ENCODE measurements at places on chromosomes 3 and 15.

GRCh38 chr3:86793786-86794185 lies 197.2 kb downstream of the VGLL3 start:
- DNase-seq, result peak; percentile 98

DNA sequence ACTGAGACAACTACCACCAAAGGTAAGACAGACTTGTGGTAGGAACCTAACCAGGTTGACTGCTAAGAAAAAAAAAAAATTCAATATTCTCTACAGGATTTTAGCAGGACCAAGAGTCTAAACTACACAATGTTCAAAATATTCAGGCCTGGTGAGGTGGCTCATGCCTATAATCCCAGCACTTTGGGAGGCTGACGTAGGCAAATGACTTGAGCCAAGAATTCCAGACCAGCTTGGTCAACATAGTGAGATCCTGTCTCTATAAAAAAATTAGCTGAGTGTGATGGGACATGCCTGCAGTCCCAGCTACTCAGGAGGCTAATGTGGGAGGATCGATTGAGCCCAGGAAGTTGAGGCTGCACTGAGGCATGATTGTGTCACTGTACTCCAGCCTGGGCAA lies 341.6 kb upstream of the WNT5A start:
- DNase-seq, result peak; percentile 2

DNA sequence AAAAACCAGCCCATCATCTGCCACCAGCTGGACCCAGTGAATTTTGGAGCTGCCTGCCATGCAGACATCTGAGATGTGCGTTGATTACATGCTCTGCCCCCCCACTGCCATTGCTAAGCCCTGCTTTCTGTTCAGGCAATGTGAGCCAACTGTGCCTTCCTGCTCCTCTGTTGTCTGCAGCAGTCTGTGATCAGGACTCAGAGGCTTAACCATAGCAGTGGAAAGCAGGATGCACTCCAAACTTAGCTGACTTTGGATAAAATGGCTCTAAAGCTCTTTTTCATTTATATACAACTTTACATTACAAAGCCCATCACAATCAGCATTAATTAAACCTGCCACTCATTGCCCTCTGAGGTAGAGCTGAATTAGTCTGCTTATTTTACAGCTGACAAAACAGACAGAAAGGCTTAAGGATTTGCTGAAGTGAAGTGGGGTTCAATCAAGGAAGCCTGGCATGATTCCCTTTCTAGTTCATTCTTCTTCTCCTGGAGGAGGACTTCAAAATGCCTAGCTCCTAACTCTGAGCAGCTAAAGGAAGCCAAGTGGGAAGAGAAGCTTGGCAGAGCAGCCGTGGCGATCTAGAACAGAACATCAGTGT lies 15.7 kb upstream of the RPS27L start:
- no peak for DNase-seq

GRCh38 chr3:55164876-55165275 lies 237.0 kb upstream of the LRTM1 start:
- DNase-seq, result peak; percentile 85

DNA sequence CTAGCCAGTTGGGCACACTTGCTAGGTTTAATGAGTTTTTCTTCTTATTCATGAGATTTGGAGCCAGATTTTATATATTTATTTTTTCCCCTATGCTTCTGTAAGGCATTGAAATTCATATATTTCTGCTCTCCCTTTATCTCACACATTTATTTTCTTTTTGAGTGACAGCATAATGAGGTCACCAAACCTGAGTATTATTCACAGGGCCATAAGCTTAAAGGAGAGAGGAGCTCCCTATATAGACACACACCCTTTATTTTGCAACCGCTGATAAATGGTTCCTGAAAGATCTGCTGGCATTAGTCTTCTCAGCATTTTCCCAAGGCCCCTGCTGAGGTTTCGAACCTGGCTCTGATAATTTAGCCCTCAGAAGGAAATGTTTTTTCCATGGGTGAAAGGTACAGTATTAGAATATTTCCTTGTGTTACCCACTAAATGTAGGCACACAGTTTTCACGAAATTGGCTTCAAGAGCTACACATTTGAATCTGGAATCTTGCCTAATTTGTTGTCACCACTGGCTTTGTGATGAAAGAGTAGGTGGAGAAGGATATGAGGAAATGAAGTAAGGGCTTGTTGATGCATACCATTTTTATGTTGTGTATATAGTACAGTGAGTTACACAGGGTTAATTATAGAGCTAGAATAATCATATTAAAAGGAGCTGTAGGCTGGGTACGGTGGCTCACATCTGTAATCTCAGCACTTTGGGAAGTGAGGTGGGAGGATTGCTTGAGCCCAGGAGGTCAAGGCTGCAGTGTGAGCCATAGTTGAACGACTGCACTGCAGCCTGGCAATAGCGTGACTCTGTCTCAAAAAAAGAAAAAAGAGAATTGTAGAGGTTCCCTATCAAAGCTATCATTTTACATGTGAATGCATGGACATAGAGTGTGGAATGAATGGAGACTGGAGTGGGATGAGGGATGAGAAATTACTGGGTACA lies 6.5 kb downstream of the KLHL18 start:
- no peak for DNase-seq

DNA sequence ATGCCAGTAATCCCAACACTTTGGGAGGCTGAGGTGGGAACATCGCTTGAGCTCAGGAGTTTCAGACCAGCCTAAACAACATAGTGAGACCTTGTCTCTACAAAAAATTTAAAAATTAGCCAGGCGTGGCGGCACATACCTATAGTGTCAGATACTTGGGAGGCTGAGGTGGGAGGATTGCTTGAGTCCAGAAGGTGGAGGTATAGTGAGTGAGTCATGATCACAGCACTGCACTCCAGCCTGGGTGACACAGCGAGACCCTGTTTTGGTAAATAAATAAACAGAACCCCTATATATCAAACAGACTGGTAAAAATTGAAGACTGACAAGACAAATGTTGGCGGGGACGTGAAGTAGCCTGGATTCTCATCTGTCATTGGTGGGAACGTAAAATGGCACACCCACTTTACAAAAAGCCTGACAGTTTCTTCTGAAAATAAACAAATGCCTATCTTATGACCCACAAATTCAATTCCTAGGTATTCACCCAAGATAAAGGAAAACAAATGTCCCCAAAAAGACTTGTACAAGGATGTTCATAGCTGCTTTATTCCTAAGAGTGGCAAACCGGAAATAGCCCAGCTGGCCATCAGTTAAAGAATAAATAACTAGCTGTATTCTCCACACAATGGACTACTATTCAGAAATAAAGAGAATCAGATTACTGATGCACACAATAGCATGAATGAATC lies 47.0 kb upstream of the GK5 start:
- no peak for DNase-seq

DNA sequence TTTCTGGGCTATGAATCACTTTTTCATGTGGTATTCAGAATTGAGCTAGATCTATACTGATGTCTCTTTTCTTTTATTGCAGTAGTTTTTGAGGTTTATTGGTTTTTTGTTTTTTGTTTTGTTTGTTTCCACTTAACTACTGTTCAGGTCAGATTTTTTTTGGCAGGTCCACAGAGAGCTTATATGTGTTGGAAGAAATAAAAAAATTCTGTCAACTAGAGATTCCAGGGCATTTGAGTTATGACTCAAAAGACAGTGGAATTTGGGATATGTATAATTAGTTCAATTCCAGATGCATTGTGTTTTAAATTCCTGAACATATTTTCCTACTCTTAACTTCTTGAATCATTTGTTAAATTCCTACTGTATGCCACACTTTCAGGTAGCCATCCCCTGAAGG lies 727.2 kb downstream of the SI start:
- DNase-seq, result peak; percentile 21

DNA sequence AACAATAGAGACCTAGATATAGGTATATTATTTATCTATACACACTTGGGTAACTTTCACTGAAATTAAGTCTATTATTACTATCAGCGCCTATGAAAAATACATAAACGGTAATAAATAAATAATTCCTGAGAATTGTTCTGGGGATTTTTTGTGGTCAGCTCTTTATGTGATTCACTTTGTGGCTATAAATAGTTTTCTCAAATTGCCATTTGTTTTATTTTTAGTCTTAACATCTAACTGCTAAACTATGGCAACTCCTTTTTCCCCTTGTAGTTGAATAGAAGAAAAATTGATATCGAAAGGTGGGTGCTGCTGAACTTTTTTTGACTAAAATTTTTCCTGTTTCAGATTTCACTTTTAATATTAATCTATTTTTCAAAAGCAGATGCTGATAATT lies 189.0 kb downstream of the VGLL3 start:
- DNase-seq, result peak; percentile 67

- no peak for DNase-seq
Observed at GRCh38 chr3:174247687-174248152, 611.4 kb upstream of the NAALADL2 start.

GRCh38 chr3:11306817-11307589 lies 34.8 kb downstream of the ATG7 start:
- DNase-seq, result no peak

GRCh38 chr15:28952666-28953491 lies 67.1 kb downstream of the APBA2 start:
- no peak for DNase-seq

DNA sequence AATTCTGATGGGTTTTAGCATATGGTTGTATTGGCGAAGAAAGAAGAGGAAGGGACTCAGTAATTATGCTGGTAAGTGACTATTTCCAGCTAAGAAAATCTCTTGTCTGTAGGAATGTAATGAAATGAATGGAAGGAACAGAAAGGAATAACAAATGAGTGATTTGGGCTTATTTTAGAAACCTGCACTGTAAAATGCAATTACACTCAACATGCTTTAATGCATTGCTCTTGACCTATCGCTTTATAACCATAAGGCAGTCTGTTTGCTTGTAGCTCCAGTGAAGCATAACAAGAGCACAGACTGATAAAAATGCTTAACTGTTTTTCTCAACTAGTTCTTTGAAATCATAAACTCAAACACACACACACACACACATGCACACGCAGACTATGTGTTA lies 549.0 kb downstream of the ROBO2 start:
- no peak for DNase-seq

GRCh38 chr15:84987949-84988624 lies 6.4 kb downstream of the PDE8A start:
- DNase-seq, result no peak

- DNase-seq, result no peak
Observed at GRCh38 chr15:51186891-51187290, 92.2 kb upstream of the TNFAIP8L3 start.

- no peak for DNase-seq
Observed at GRCh38 chr15:33293713-33294334, 16.9 kb upstream of the RYR3 start.

DNA sequence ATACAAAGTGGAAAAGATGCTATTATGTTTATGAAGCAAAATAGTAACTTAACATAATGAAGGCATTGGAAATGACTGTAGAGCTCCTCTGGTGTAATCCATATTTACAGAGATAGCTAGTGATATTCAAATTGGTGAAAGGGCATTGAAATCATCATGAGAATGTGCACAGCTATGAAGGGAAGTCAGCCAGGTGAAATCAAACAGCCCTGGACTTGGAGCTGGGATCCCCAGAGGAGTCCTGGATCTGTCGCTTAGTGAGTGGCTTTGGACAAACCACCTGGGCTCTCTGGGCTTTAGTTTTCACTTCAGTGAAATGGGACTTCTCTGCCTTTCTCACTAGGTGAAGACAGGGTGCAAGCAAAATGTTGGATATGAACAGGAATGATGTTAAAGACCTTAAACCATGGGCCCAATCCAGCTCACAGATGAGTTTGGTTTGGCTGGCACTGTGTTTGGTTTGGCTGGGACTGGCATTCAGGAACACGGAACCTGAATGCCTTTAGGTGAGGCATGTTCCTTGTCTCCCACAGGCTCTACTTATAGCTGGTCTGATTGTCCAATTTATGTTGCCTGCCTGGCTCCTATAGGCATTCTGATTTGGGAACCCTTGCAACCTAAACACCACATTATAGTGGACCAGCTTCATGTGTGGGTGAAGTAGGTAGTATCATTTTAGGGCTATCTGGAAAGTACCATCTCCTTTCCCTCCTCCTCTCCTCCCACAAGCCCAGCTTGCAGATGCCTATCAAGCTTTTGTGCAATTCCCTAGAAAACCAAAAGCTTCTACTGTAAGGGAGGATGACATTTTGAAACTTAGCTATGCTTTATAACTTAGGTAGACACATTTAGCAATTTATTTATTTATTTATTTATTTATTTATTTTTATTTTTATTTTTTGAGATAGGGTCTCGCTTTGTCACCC lies 110.6 kb upstream of the TNFAIP8L3 start:
- no peak for DNase-seq

- DNase-seq, result no peak
Observed at GRCh38 chr15:63805993-63806980, 27.5 kb downstream of the HERC1 start.

GRCh38 chr3:116005404-116005803 lies 382.1 kb downstream of the GAP43 start:
- peak; percentile 99 for DNase-seq

DNA sequence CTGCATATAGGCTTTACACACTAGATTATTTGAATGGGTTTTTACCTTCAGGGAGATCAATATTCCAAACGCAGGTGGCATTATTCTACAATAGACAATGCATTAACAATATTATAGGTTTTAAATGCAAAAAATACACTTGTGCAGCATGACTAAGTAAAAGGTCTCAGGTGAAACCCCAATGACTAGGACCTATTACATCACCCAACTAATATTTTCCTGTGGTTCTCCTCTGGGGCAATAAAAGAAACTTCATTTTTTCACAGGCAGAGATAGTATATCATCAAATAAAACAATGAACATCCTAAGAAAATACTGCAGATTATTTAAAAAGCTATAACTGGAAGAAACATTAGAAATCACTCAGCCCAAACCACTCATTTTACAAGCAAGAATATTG lies 375.3 kb downstream of the ROBO1 start:
- DNase-seq, result no peak

- DNase-seq, result no peak
Observed at GRCh38 chr15:81506071-81506470, 132.1 kb upstream of the TMC3 start.

DNA sequence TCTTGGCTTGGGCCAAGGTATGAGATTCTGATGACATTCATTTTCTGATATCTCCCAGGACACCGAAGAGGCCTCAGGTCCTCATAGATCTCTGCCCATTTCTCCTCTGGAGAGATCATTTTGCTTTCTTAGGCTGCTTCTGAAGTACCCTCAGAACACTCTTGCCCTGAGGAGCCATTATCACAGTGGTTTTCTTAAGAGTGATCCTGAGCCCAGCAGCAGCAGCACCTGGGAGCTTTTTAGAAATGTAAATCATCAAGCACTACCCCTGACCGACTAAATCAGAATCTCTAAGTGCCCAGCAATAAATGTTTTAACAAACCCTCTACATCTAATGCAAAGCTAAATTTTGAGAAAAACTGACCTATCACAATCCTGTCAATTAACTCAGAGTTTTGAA lies 40.6 kb upstream of the SLC9A9 start:
- no peak for DNase-seq

- DNase-seq, result no peak
Observed at GRCh38 chr3:42013691-42014457, 52.0 kb upstream of the ULK4 start.

DNA sequence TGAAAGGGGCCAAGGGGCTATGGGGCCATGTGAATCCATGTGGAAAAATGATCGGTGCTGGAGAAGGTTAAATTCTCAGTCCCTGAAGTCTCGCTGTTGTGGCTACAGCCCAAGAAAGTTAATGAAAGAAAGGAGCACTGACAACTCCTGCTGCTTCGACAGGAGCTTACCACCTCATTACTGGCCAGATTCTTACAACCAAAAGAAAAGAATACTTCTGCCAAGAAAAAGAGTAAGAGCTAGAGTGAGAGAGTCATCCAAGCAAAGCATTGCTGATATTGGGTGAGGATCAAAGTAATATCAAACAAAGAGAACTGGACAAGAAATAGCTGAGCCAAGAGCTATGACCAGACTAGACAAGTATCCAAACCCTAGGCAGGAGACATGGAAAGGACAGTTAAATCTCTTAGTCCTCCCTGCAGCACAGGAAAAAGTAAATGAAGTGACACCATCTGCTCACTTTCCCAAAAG lies 348.4 kb upstream of the PLSCR5 start:
- peak; percentile 53 for DNase-seq
